ENCODE measurements at places on chromosomes 2 and 18.

DNA sequence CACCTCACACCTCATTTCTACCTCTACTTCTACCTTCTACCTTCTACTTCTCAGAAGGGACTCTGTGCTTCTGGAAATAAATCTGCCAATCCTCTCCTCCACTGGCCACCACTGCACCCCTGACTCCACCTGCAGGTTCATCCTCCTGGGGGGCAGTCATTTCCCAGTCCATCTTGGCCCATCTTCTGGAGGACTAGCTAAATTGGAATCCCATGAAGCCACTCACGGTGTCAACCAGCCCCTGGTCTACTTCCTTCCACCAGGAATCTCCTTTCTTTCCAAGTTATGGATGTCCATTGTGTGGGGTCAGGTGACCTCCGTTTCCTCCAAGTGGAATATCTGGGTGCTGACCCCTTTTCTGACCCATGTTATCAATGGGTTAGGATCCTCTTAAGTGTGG is 3.9 kb downstream of the WNT10A start:
- DNase-seq, result no peak

DNA sequence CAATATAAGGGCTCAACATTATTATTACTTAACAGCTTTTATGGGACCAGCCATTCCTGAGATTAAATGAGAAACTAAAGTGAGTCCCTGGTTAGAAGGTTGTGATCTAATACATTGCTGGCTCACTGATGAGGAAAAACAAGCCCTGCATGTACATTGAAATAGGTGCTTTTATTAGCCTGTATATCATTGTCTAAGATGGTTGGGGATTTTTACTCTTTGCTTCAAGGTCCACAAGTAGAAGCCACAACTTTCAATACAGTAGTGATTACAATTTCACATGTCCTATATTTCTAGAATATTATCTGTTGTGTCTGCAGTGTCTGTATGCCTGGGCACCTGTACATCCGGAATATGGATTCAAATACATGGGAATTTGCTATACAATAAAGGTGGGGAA is 104.1 kb upstream of the FZD5 start:
- no peak for DNase-seq

- DNase-seq, result no peak
Observed at GRCh38 chr18:47283476-47283875, 32.0 kb upstream of the SKOR2 start.

DNA sequence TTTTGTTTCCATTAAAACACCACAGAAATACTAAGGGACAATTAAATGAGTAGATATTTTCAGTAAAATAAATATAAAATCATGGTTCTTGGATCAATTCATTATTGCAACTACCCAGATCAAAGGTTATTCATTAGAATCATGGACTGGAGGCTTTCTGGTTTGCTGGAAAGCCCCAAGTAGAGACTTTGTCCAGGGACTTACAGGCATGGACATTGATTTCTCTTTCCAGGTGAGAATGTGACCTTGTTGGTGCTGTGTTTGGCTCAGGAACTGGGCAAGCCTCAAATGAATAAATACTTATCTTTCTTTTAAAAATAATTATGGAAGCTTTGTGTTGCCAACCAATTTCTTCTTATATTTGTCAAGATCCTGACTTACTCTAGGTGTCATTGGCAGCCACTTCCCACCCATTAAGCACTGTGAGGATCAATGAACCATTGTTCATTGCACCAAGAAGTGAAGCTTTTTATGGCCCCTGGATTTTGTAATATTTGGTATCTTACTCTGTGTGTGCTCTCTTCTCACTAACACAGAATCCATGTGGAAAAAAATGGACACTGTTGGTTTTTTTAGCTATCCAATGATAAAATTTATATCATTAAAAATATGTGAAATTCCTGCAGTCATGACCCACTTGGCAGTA is 205.8 kb upstream of the NRXN1 start:
- DNase-seq, result no peak

DNA sequence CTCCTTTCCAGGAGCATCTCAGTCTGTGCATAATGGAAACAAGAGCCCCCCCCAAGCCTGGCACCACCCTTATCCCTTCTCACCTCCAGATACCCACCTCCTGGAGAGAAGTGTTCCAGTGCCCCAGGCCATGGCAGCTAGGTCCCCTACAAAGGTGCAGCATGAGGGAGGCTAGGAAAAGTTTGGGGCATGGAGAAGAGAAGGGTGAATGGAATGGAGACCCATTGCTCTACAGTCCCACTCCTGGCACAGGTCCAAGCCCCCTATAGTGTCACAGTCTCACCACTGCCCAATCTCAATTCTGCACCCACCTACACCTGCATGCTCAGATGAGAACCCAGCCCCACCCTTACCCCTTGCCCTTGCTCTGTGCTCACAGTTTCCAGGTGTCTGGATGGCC is 897 bp downstream of the SLC23A3 start:
- no peak for DNase-seq

GRCh38 chr18:72762515-72763122 is 105.2 kb downstream of the NETO1 start:
- DNase-seq, result no peak

GRCh38 chr2:15563227-15564100 is 2.3 kb upstream of the NBAS start:
- no peak for DNase-seq

DNA sequence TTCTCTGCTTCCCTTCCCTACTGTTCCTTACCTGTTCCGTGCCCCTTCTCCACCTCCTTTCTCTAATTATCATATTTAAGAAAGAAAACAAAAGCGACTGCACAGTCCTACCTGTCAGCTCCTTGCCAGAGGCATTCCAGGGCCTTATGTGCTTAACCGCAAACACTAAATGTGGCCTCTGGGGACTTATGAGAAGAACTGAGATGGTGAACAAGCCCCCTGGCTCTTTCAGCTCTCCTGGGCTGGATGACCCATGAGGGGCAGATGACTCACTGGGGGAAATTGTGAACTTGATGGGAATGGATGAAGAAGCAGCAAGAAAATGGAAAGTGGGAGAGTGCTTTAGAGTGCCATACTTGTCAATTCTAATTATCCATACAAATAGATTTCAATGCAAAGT is 106.3 kb upstream of the LYPD1 start:
- DNase-seq, result no peak

DNA sequence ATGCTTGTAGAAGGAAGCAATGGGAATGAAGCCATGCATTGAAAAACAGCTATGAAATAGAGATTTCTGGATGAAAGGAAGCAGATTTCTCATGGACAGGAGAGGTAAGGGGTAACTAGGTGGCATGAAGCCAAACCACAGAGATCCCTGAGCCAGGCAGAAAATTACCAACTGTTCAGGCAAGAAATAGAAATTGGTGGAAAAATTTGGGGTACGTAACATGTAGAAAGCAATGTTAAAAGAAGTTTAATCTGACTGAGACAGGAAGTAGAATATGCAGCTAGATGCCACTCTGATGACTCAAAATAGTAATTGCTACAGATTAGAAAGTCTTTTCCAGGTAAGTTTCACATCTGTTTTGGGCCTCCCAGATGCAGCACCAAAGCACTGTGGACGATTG is 928.5 kb upstream of the CELF4 start:
- no peak for DNase-seq

- no peak for DNase-seq
Observed at GRCh38 chr2:119659601-119660342, 19.2 kb upstream of the TMEM177 start.

DNA sequence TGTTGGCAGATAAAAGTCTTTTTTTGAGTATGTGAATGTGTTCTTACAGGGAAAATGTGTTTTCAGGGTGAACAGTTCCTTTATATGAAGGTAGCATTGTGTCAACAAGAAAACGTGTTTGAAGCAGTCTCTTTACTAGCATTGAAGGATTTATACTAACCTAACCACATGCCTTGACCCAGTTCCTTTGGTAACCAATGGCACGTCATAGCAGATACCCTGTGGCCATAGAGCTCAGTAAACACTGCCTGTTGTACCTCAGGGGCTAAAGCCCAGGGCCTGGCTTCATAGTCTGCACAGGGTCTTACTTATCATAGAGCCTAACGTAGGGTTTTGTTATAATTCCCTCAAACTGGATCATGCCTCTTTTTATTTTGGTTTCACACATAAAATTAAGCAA is 32.1 kb upstream of the NFU1 start:
- no peak for DNase-seq

GRCh38 chr18:78378983-78379382 is 600.6 kb upstream of the SALL3 start:
- no peak for DNase-seq

All from activated T-helper 1 cell treated with anti-CD3 and anti-CD28 coated beads, Interleukin-12 subunit alpha, Interleukin-12 subunit beta, Interleukin-2, Interleukin-4 antibody, amounts not matched to agents 30 ng/mL and 10 ng/mL and 1 ng/mL, durations not matched to agents 14 hours and 24 hours and 36 hours (primary cell).